ENCODE measurements at places on chromosomes 1 and 21.

DNA sequence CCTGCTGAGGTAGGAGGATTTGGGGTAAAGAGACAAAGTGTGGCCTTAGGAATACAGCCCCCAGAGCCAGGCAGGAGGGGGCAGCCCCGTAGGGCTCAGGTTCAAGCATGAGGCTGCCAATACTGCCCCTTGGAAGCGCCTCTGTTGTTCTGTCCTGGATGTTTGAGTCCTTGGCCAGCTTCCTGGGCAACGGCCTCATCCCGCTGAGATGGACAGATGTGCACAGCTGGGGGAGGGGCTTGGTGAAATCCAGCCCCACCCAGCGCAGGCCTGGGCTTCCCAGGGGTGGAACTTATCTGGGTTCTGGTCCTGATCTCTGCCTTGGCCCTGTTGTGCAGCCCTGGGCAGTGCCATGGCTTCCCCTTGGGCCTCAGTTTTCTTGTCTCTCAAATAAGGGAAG lies 34.8 kb upstream of the MAN1C1 start:
- DNase-seq = no peak

DNA sequence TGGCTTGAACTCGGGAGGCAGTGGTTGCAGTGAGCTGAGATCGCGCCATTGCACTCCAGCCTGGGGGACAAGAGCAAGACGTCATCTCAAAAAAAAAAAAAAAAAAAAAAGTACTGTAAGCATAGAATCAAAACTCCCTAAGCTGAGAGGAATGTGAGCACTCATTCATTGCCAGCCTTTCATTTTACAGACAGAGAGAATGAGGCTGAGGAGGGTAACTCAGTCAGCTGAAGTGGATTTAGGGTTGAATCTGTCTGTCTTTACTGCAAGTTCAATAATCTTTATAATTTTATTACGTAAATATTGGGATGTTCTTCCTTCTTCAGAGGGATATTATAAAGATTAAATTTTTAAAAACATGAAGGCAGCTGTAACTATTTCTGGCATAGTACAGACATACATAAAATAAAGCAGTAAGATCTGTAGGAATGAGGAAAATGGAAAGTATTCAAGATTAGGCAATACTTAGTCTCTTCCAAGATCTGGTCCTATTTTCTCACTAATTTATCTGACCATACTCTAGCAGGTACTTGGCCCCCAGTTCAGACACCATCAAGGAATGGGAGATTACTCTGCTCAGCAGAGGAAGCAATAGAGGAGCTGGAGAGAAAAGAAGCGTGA lies 24.1 kb upstream of the MNDA start:
- DNase-seq = no peak

GRCh38 chr1:109564194-109564878 lies 15.9 kb downstream of the GNAI3 start:
- DNase-seq = no peak

- DNase-seq = no peak
These were observed 135.6 kb downstream of the ZZZ3 start for GRCh38 chr1:77546890-77547289.

DNA sequence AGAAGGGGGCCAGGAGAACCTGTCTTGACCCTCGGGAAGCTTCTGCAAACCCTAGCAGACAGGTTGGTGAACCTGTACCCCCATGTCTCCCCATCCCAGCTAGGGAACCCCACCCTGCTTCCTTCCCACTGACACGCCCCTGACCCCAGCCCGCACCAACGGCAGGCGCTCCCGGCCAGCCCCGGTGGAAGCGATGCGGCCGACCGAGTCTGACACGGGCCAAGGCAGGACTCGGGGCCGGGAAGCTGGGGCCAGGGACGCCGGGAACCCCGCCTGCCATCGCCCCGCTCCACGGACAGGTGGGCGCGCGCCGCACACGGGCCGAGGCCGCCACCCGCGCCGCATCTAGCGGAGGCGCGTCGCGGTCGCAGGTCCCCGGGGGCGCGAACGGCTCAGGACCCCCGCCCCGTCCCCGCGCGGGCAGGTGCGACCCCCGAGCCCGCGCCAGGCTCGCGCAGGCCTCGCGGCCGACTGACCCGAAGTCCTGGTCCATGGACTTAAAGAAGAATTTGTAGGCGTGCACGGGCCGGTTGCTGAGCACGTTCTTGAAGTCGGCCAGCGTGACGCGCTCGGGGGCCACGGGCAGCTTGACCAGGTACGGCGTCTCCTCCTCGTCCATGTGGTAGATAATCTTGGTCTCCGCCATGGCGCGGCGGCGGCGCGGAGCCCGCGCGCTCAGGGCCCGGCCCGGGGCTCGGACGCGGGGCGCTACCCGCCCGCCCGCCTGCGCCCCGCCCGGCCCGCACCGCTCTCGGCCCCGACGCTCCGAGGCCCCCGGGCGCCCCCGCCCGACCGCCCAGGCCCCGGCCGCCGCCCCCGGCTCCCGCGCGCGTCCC lies 580 bp downstream of the DVL1 start:
- DNase-seq = no peak

All from lower leg skin (tissue), 4 donors.